ENCODE measurements at places on chromosomes 6 and 20. TPM values are rescaled to one million over a fixed set of nuclear protein-coding genes. Genes with fewer than 3 reads are reported as not detected.

GRCh38 chr6:157613011-157613522 lies 210.0 kb upstream of the SNX9 start:
- peaks cover 8% of the 10 kb centered on the region for H3K4me1 ChIP-seq
- H3K4me3 ChIP-seq, result no peak overlapping the region
- no peaks in the 10 kb centered on the region for H3K27me3 ChIP-seq
- DNase-seq, result peak; percentile 28
- H3K27ac ChIP-seq, result no peak overlapping the region
- no peaks in the 10 kb centered on the region for H3K36me3 ChIP-seq

Gene PHACTR1
- 2.7 TPM for polyA plus RNA-seq

GRCh38 chr6:141992109-141992508 lies 140.6 kb upstream of the GJE1 start:
- no peaks in the 10 kb centered on the region for H3K36me3 ChIP-seq
- H3K27me3 ChIP-seq, result no peaks in the 10 kb centered on the region
- no peak overlapping the region for H3K4me3 ChIP-seq
- H3K4me1 ChIP-seq, result no peaks in the 10 kb centered on the region
- DNase-seq, result no peak

GRCh38 chr6:82436740-82437139 lies 73.1 kb downstream of the TPBG start:
- no peak overlapping the region for H3K27ac ChIP-seq
- no peak overlapping the region for H3K4me3 ChIP-seq
- H3K27me3 ChIP-seq, result no peaks in the 10 kb centered on the region
- H3K4me1 ChIP-seq, result no peaks in the 10 kb centered on the region

DNA sequence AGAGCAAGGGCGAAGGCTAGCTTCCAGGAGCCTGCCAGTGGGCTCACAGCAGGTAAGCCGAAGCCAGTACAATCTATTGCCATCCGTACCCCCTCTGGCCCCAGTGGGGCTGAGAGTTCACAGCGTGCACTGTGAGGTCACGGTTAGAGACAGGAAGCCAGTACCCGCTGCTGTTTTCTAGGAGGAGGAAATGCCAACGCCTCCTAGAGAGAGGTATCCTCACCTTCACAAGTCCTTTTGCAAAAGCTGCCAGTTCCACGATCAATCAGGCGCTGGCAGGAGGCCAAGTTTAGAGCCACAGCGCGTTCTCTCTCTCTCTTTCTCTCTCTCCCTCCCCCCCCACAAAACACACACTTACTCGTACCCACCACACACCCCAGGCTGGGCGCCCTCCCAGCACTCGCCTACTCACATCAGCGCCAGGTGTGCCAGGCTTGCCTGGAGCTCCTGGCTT lies 22.5 kb downstream of the COL9A1 start:
- H3K36me3 ChIP-seq, result no peaks in the 10 kb centered on the region
- peak; percentile 57 for DNase-seq
- H3K27me3 ChIP-seq, result no peaks in the 10 kb centered on the region

Gene CNR1
- 0.31 TPM for polyA plus RNA-seq

Gene TNXB
- 15.1 TPM for polyA plus RNA-seq

- H3K27me3 ChIP-seq, result peaks cover 17% of the 10 kb centered on the region
- H3K36me3 ChIP-seq, result no peaks in the 10 kb centered on the region
- H3K4me3 ChIP-seq, result no peak overlapping the region
- no peaks in the 10 kb centered on the region for H3K4me1 ChIP-seq
- DNase-seq, result no peak
These were observed 128.2 kb upstream of the AFDN start for GRCh38 chr6:167698540-167698939.

DNA sequence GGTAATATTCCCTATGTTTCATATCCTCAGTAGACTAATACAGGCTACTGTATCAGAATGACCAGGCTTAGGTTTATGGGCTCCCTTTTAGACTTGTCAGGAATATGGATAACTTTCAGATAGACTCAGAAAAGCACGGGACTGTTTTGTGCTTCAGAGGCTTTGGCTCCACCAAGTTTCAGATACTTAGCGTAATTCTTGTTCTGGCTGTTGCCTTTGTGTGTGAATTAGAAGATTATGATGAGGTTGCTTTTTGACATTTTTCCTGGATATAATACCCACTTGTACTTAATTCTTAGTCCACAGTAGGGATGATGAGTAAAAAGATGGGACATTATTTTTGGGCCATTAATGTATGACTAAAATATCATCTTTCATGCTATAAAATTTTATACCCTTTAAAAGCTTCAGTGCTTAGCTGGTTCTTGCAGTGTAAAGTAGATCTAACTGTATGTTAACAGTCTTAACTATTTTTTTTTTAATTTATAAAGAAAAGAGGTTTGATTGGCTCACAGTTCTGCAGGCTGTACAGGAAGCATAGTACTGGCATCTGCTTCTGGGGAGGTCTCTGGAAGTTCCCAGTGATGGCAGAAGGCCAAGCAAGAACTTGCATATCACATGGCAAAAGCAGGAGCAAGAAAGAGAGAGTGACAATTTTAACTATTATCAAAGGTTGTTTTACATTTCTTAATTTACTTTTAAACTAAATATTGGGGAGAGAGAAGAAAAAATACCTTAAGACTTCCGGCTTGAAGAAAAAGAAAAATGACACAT lies 120.7 kb downstream of the ZFAND3 start:
- DNase-seq, result peak; percentile 62
- no peaks in the 10 kb centered on the region for H3K27me3 ChIP-seq
- H3K4me3 ChIP-seq, result no peak overlapping the region

Gene TSPO2
- 0.92 TPM for polyA plus RNA-seq

Gene PSORS1C1
- polyA plus RNA-seq, result 3.1 TPM

DNA sequence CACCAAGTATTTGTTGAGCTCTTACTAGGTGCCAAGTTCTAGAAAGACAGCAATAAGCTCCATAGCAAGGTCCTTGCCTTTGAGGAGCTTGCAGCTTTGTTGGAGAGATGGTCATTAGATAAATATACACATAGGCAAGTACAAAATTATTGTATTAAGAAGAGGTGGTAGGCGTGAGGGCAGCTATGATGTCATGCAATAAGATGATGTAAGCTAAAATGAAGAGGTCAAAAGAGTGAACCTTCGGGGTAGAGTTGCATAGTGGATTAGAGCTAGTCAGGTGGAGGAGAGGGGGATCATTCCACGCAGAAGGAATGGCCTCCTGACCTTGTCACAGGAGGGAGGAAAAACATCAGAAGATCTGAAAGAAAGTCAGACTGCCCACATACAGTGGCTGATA lies 141.9 kb upstream of the PCSK2 start:
- H3K27ac ChIP-seq, result no peak overlapping the region
- H3K4me1 ChIP-seq, result no peaks in the 10 kb centered on the region
- H3K27me3 ChIP-seq, result no peaks in the 10 kb centered on the region
- no peak overlapping the region for H3K4me3 ChIP-seq
- H3K36me3 ChIP-seq, result no peaks in the 10 kb centered on the region

- no peaks in the 10 kb centered on the region for H3K27me3 ChIP-seq
- H3K36me3 ChIP-seq, result no peaks in the 10 kb centered on the region
- H3K4me1 ChIP-seq, result no peaks in the 10 kb centered on the region
- DNase-seq, result no peak
- H3K4me3 ChIP-seq, result no peak overlapping the region
- no peak overlapping the region for H3K27ac ChIP-seq
These were observed 13.9 kb downstream of the ZNF831 start for GRCh38 chr20:59177266-59178250.

Gene CGA
- not detected for polyA plus RNA-seq

DNA sequence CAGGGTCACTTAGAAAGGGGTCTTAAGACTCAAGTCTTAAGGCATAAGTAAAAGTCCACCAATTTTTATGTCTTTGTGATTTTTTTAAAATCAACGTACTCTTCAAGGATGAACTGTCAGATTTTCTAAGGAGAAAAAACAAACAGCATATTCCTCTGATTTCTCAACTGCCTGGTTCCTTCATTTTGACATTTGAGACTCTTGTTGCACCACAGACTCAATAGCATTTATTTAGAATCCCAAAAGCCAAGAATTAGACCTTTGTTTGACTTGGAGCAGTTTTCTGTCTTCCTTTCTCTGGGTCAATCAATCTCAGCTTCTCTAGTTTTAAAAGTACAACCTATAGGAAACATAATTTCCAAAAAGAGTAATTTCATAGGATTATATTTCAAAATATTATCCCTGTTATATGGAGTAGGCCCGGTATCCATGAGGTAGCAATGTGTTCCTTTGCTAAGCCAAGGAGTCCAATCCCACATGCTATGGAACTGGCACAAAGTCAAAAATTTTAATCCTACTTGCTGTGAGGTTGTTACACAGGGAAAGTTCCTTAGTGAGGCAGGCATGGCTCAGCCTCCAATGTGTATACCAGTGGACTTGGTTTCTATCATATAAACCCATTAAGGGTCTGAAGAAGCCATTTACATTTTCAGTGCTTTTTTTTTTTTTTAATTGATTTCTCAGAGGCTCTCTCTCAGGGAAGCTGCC lies 405.7 kb downstream of the KIF16B start:
- no peaks in the 10 kb centered on the region for H3K27me3 ChIP-seq
- DNase-seq, result peak; percentile 17
- H3K4me1 ChIP-seq, result no peaks in the 10 kb centered on the region
- H3K36me3 ChIP-seq, result no peaks in the 10 kb centered on the region

DNA sequence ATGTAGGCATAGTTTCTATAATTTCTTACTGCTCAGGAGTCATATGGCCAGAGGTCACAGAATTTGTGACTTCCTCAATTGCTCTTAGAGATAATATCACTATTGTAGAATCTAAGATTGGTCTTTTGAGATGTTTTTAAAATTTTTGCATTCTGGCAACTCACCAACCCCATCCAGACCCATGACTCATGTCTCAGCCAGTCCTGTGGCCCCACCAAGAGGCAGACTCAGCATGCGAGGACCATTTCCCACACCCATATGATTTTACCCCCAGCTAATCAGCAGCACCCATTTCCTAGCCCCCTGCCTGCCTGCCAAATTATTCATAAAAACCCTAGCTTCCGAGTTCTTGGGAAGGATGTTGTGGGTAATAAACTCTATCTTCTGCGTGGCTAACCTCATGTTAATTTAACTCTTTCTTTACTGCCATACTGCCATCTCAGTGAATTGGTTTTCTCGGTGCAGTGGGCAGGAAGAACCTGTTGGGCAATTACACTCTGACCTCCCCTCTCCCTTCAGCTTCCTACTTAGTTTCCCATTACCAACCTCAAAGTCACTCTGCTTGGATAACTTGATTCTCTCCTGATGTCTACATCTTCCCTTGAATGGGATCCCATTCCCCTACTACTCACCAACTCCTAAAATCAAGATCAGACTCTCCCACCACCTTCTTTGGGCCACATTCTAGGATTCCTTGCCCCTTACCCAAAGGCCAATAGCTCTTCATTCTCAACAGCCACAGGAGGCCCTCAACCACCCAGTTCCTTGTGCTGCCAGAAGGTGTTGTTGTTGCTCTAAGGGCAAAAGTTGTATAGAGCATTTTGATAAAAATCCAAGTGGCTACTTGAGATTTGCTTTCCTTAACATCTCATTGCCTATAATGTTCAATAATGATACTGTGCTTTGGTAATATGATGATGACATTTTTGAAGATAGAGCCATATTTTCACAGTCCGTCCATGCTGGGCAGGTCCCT lies 16.2 kb upstream of the IYD start:
- H3K36me3 ChIP-seq, result no peaks in the 10 kb centered on the region
- no peak overlapping the region for H3K4me3 ChIP-seq
- no peaks in the 10 kb centered on the region for H3K27me3 ChIP-seq
- H3K4me1 ChIP-seq, result no peaks in the 10 kb centered on the region
- no peak for DNase-seq

DNA sequence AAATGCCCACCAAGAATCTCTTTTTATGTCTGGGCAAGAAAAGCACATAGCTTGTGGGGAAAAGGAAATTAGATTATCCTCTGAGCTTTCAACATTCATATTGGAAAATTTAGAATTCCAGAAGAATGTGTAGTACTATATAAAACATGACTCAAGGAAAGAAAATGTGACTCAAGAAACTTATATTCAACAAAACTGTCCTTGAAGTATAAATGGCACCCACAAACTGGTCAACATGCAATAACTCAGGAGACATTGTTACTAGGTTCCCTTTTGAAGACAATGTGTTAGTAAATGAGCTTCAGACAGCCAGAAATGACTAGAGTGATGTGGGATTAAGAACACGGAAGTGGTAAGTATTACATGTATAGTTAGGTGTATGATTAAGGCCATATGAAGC lies 26.1 kb upstream of the TINAG start:
- H3K4me1 ChIP-seq, result no peaks in the 10 kb centered on the region
- no peaks in the 10 kb centered on the region for H3K36me3 ChIP-seq
- H3K27me3 ChIP-seq, result no peaks in the 10 kb centered on the region
- no peak for DNase-seq
- H3K27ac ChIP-seq, result no peak overlapping the region
- no peak overlapping the region for H3K4me3 ChIP-seq

Gene MYB
- 1.2 TPM for polyA plus RNA-seq

DNA sequence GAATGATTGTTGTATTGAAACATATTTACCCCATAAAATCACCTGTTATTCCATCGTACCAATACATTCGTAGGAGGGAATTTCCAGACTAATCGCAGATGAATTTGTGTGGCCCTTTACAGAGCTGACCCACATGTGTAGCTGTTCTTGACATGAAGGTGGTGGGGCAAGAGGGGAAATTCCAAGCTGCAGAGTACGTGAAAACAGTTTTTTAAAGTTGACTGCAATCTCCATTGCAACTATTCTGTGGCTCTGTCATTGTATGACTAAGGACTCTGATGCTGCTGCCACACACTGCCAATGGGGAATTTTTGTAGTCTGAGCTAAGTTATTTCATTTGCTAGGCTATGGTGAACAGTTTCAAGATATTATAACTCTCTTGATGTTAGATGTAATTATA lies 46.4 kb upstream of the ADTRP start:
- H3K27ac ChIP-seq, result no peak overlapping the region
- no peaks in the 10 kb centered on the region for H3K4me1 ChIP-seq
- H3K4me3 ChIP-seq, result no peak overlapping the region
- DNase-seq, result no peak

- peaks cover 5% of the 10 kb centered on the region for H3K27me3 ChIP-seq
- H3K4me3 ChIP-seq, result no peak overlapping the region
- H3K36me3 ChIP-seq, result no peaks in the 10 kb centered on the region
- DNase-seq, result no peak
- H3K27ac ChIP-seq, result no peak overlapping the region
- H3K4me1 ChIP-seq, result no peaks in the 10 kb centered on the region
These were observed 40.5 kb downstream of the HLA-F start for GRCh38 chr6:29763491-29764289.

DNA sequence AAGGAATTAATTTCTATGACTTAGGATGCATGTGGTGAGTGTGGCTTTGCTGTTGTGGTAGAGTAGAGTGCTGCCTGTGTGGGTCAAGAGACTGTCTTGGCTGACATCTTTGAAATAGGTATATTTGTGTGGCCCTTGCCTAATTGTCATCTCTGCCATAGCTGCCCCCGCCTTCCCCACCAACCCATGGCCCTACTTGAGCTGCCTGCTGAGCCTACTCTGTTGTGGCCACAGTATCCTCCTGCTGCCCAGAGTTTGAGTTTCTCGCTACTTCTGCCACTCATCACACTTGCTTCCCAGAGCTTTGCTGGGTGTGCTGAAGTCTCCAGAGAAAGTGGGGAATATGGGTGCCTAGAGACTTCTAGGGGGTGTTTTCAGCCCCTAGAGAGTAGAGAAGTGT lies 8.0 kb downstream of the PLCG1 start:
- no peaks in the 10 kb centered on the region for H3K36me3 ChIP-seq
- no peak for DNase-seq
- H3K4me3 ChIP-seq, result no peak overlapping the region
- H3K27ac ChIP-seq, result peak overlapping the region; percentile 41

- H3K27ac ChIP-seq, result no peak overlapping the region
- DNase-seq, result no peak
- H3K27me3 ChIP-seq, result no peaks in the 10 kb centered on the region
- peaks cover 9% of the 10 kb centered on the region for H3K36me3 ChIP-seq
These were observed 22.7 kb downstream of the RAMACL start for GRCh38 chr6:166563805-166564204.

Gene SOX18
- 8.4 TPM for polyA plus RNA-seq

Data from stomach (tissue), 19 donors.